ENCODE measurements at places on chromosomes 12 and 14. TPM values are rescaled to one million over a fixed set of nuclear protein-coding genes. Genes with fewer than 3 reads are reported as not detected.

Gene HVCN1
- polyA plus RNA-seq = 3.1 TPM

Gene DNAJC22
- 1.9 TPM for polyA plus RNA-seq

Gene LRP1-AS
- not detected for polyA plus RNA-seq

Gene SYCP3
- polyA plus RNA-seq = 0.39 TPM

Gene PRB2
- 0.16 TPM for polyA plus RNA-seq

Gene SLC22A17
- 20.4 TPM for polyA plus RNA-seq

Gene E2F7
- polyA plus RNA-seq = 5.7 TPM

Gene MYF6
- polyA plus RNA-seq = not detected

Gene LRIG3
- polyA plus RNA-seq = 9.2 TPM

Gene PARP2
- polyA plus RNA-seq = 26.0 TPM

Gene OR8S1
- polyA plus RNA-seq = not detected

Gene MAP1LC3B2
- 9.0 TPM for polyA plus RNA-seq

Gene PRH2
- 0.53 TPM for polyA plus RNA-seq

Data from GM23248 (cell line).